ENCODE measurements at places on chromosomes 16 and 17. TPM values are rescaled to one million over a fixed set of nuclear protein-coding genes. Genes with fewer than 3 reads are reported as not detected.

Gene VAMP2
- total RNA-seq = 58.1 TPM

Gene HAS3
- 1.4 TPM for total RNA-seq

Gene ATAD5
- 1.4 TPM for total RNA-seq

Gene HSPB9
- total RNA-seq = not detected

Gene MRPL45
- 27.0 TPM for total RNA-seq

Gene SOST
- total RNA-seq = not detected

Gene LGALS9
- 2.9 TPM for total RNA-seq

DNA sequence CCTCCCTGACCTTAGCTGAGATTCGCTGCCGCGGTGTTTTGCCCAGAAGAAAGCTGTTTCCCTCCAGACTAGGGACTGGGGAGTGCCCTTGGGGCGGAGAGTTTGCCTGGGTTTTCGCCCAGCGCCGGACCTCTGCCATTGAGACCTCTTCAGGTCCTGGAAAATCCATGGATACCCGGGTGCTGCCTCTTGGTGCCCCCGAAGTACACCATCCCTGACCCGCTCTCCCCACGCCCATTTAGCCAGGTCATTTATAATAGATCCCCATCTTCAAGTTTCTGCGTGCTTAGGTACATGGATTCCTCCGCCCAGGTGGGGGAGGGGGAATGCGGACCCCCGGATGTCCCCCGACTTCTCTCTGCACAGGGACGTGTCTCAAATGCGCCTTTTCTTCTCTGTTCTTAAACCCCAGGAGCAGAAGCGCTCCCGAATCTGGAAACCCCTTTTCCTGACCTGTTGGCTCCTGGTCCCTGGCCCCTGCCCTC is 15.0 kb upstream of the CBX8 start:
- H3K27me3 ChIP-seq = peaks cover 43% of the 10 kb centered on the region
- H3K36me3 ChIP-seq = no peaks in the 10 kb centered on the region
- no peak overlapping the region for H3K27ac ChIP-seq

DNA sequence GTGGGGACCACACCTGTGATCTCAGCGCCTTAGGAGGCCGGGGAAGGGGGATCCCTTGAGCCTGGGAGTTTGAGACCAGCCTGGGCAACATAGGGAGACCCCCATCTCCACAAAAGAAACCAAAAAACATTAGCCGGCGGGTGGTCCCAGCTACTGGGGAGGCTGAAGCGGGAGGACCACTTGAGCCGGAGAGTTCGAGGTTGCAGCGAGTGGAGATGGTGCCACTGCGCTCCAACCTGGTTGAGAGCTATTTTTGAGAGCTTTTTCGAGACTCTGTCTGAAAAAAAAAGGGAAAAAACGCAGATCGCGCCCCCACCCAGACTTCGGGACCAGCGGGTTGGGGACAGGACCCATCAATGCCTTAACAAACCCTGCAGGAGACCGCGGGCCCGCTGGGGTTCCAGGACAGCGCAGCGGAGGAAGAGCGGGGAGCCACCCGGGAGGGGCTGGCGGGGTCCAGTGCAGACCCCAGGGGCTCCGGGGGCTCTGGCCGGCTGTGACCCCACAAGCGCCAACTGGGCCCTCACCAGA is 762 bp upstream of the BAIAP3 start:
- no peak for DNase-seq
- peaks cover 26% of the 10 kb centered on the region for H3K27me3 ChIP-seq
- H3K4me1 ChIP-seq = peaks cover 4% of the 10 kb centered on the region
- no peaks in the 10 kb centered on the region for H3K36me3 ChIP-seq
- H3K4me3 ChIP-seq = peak overlapping the region; percentile 35

- H3K36me3 ChIP-seq = no peaks in the 10 kb centered on the region
- no peak overlapping the region for H3K27ac ChIP-seq
- no peaks in the 10 kb centered on the region for H3K27me3 ChIP-seq
- DNase-seq = no peak
- no peaks in the 10 kb centered on the region for H3K4me1 ChIP-seq
Observed at GRCh38 chr16:60684002-60684401, 1352.2 kb downstream of the CDH8 start.

All from chondrocyte (in vitro differentiated cells).